Breast epithelium (tissue), 4 donors: ENCODE measurements at places on chromosomes 13 and 19.

DNA sequence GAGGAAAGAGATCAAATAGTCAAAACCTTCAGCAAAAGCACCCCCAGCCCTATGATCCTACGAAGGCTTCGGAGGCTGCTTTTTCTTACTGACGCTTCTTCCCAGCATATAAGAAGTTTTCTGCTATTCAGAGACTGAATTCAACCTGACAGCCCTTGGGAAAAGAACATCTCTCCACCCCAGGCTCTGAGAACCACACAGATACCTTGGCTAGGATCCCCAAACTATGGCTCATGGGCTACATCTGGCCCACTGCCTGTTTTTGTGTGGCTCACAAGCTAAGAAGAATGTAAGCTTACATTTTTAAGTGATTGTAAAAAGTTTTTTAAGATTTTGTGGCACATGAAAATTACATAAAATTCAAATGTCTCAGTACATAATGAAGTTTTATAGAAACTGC, 3.0 kb downstream of the SLC15A1 start:
- no peaks in the 10 kb centered on the region for H3K4me1 ChIP-seq
- H3K27ac ChIP-seq, result no peak overlapping the region
- peaks cover 5% of the 10 kb centered on the region for H3K27me3 ChIP-seq
- DNase-seq, result no peak
- no peaks in the 10 kb centered on the region for H3K36me3 ChIP-seq

- no peaks in the 10 kb centered on the region for H3K4me1 ChIP-seq
- H3K27me3 ChIP-seq, result no peaks in the 10 kb centered on the region
- H3K4me3 ChIP-seq, result no peak overlapping the region
- DNase-seq, result no peak
- H3K27ac ChIP-seq, result no peak overlapping the region
Observed at GRCh38 chr13:50711131-50711815, 132.2 kb downstream of the DLEU7 start.

- no peak overlapping the region for H3K27ac ChIP-seq
- no peak for DNase-seq
- H3K27me3 ChIP-seq, result no peaks in the 10 kb centered on the region
- H3K36me3 ChIP-seq, result no peaks in the 10 kb centered on the region
- no peak overlapping the region for H3K4me3 ChIP-seq
Observed at GRCh38 chr13:109383683-109384082, 402.7 kb downstream of the IRS2 start.

GRCh38 chr19:48415395-48415794, 21.9 kb downstream of the GRIN2D start:
- H3K27me3 ChIP-seq, result peaks cover 4% of the 10 kb centered on the region
- H3K4me1 ChIP-seq, result no peaks in the 10 kb centered on the region
- no peak for DNase-seq

- no peaks in the 10 kb centered on the region for H3K27me3 ChIP-seq
- DNase-seq, result peak; percentile 20
- peak overlapping the region; percentile 59 for H3K27ac ChIP-seq
Observed at GRCh38 chr19:20422216-20423205, 143.1 kb downstream of the ZNF737 start.

GRCh38 chr13:48302871-48303358, 636 bp upstream of the RB1 start:
- H3K36me3 ChIP-seq, result no peaks in the 10 kb centered on the region
- H3K27ac ChIP-seq, result peak overlapping the region; percentile 98
- no peaks in the 10 kb centered on the region for H3K27me3 ChIP-seq
- no peaks in the 10 kb centered on the region for H3K4me1 ChIP-seq

DNA sequence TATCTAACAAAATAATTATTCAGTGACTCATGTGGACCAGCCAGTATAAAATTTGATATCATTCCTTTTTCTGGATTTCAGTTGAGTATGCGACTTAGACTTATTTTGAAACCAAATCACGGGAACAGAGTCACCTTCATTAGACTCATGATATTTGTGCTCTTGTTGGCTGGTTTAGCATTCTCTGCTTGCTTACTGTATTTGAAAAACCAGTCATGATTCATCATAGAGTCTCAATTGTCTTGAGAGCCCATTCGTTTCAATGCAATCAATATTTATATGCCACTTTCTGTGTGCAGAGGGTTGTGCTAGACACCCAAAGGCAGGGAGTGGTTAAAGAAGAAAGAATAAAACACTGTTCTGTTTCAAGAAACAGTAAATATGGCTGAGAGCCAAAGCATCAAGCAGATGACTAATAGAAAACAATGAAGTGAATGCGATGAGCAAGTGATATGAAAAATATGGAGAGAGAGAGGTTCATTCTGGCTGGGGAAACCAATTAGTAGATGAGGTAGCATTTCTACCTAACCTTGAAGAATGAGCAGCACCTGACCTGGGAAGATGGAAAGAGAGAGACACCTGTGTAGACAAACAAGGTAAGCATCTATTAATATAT, 99.6 kb upstream of the MBNL2 start:
- H3K4me1 ChIP-seq, result peaks cover 6% of the 10 kb centered on the region
- DNase-seq, result no peak
- H3K4me3 ChIP-seq, result no peak overlapping the region
- H3K27ac ChIP-seq, result no peak overlapping the region
- no peaks in the 10 kb centered on the region for H3K27me3 ChIP-seq

- no peak overlapping the region for H3K4me3 ChIP-seq
- no peaks in the 10 kb centered on the region for H3K36me3 ChIP-seq
- H3K4me1 ChIP-seq, result peaks cover 11% of the 10 kb centered on the region
- no peak for DNase-seq
- H3K27ac ChIP-seq, result no peak overlapping the region
Observed at GRCh38 chr19:44887648-44888047, 3.4 kb upstream of the TOMM40 start.

DNA sequence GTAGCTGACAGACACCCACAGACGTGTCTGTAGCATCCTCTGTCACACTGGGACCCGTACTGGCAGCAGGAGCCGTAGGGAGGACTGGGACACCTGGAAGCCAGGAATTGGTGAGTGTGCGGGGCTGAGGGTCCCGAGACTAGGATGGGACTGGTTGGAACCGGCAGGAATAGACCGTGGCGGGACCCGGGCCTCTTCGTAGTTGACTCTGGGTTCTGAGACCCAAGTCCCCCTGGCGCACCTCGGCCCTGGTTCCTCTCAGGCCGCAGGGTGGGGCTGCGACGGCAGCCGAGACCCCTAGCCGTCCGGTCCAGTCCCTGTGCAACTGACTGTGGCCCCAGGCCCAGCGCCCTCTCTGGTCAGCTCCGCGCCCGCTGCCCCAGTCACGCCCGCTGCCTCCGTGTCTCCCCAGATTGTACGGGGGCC, 64.7 kb downstream of the ZNF823 start:
- no peak overlapping the region for H3K27ac ChIP-seq
- no peaks in the 10 kb centered on the region for H3K4me1 ChIP-seq
- H3K27me3 ChIP-seq, result no peaks in the 10 kb centered on the region
- DNase-seq, result no peak
